ENCODE measurements at places on chromosomes 2 and 18.

- no peak for DNase-seq
Observed at GRCh38 chr2:132681766-132682165, 11.8 kb upstream of the LYPD1 start.

GRCh38 chr2:104866883-104867812 is 13.2 kb downstream of the POU3F3 start:
- DNase-seq = no peak

DNA sequence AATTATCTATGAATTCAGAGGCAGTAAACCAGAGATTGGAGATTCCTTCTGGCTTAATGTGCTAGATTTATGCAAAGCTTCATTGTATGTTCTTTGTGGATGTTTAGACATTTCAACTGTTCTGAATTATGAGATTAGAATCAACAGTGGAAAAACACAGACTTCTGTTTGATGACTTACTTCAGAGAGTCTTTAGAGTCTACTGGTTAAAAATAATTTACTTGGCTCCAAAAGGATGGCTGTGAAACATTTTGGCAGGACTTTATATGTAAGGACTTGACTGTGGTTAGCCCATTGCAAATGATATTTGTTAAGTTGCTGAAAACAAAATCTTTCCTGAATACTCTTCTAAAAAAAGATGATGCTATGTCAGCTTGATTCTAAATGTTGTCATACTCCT is 25.5 kb upstream of the LRRC30 start:
- no peak for DNase-seq

DNA sequence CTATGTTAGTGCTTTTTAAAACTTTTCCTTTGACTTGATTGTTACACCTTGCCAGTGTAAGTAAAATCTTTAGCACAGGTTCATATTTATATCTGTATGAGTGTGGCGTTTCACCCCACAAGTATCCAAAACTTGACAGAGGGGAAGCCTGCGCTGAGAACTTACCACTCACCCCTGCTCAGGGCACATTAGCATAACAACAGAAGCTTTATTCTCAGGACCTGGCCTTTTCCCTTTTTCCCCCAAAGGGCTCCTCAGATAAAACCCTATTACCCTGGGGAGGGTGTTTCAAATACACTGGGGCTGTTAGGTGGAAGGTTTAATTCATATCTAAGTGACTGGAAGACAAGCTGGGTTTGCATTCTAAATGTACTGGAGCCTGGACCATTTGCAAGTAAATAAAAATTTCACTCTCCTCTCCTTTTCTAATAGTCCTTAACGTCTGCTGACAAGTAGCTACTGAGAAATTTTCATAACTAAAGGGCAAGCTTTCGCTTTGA is 276.6 kb downstream of the RNF152 start:
- DNase-seq = no peak

- DNase-seq = no peak
Observed at GRCh38 chr2:148530350-148530749, 114.2 kb upstream of the EPC2 start.

DNA sequence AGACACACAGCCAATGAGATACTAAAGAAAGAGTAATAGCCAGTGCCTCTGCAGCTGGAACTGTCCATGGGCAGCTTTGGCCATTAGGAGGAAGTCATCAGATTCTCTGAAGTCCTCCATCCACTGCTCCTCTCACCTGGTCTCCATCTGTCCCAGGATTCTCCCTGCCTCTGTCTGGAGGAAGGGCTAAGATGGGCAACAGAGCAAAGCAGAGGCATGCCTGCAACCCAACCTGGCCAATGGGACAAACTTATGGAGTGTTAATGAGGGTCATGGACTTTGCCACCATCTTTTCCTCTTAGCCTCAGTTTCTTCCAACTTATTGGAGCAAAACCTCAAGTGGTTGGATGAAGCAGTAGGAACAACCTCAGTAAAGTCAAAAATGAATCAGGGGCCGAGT is 91.5 kb upstream of the SIX3 start:
- no peak for DNase-seq

DNA sequence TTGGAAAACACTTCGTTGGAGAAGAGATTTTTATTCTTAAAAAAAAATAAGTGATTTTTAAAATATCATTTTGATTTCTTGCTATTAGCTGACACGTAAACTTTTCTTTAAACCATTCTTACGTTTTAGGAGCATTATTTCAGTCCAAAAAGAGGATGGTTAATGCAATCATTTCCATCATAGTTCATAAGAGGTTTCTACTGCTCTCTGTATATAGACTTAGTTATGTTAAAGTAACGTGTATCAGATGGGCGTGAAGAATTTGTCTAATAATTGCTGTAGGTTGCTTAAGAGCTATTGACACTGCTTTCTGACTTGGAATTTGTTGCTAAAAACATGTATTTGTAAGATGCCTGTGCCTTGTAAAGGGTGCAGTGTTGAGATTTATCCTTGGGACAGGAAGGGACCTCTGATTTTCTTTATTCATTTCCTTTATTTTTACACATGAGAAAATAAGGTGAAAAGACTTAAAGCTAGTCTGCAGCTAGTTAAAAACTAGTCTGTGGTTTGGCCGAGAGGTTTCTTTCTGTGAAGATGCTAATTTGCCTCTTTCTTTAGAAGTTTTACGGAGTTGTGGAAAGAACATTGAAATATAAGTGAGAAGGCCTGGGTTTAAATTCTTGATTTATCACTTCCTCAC is 2.9 kb downstream of the ANKRD12 start:
- no peak for DNase-seq

- no peak for DNase-seq
Observed at GRCh38 chr2:98472132-98472650, 27.5 kb downstream of the INPP4A start.

- no peak for DNase-seq
Observed at GRCh38 chr18:23523429-23524212, 20.3 kb downstream of the RMC1 start.

- peak; percentile 6 for DNase-seq
Observed at GRCh38 chr2:62724886-62725711, 19.6 kb downstream of the EHBP1 start.

- DNase-seq = no peak
Observed at GRCh38 chr2:134193006-134193405, 60.9 kb upstream of the MGAT5 start.

DNA sequence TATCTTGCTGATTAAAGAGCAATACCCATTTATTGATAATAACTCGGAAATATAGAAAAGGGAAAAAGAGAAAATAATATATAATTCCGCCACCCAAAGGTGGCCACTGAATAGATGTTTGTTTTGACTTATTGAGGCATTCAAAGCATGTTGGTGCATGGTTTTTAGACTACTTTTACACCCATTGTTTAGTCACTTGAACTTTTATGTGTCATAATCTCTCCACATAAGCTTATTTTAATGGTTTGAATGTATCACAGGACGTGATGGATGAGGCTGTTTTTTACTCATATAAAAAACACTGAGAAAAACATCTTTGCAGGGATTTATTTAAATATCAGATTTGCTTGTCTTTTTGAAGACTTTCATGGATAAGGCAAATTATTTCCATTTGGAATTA is 120.4 kb downstream of the ACKR3 start:
- no peak for DNase-seq

DNA sequence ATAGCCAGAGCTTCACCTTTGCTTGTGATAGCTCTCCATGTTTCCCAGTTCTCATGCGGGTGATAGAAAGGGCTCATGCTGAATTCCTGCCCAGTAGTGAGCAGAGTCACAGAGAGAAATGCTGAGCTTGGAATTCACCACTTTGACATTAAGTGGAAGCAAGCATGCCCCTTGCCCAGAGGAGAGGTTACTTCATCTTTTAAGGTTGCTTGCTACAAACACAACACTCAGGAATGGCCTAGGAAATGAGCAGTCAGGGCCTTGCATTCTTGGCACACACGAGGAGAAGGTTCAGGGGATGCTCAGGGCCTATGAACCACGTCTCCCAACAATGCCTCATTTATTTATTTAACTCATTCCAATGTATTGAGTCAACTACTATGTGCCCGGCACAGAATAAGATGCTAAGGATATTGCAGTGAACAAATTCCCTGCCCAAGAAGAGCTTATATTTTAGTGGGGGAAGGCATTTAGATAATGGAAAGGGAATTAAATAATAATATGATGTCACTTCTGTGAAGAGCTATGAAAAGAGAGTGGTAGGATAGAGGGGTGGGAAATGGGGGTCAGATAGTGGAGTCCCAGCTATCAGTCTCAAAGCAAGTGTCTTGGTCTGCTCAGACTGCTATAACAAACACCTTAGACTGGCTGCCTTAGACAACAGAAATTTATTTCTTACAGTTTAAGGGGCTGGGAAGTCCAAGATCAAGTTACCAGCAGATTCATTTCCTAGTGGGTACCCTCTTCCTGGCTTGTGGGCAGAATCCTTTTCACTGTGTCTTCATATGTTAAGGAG is 42.1 kb downstream of the DDX18 start:
- DNase-seq = no peak

- DNase-seq = no peak
Observed at GRCh38 chr18:48022021-48022420, 91.6 kb upstream of the SMAD2 start.

DNA sequence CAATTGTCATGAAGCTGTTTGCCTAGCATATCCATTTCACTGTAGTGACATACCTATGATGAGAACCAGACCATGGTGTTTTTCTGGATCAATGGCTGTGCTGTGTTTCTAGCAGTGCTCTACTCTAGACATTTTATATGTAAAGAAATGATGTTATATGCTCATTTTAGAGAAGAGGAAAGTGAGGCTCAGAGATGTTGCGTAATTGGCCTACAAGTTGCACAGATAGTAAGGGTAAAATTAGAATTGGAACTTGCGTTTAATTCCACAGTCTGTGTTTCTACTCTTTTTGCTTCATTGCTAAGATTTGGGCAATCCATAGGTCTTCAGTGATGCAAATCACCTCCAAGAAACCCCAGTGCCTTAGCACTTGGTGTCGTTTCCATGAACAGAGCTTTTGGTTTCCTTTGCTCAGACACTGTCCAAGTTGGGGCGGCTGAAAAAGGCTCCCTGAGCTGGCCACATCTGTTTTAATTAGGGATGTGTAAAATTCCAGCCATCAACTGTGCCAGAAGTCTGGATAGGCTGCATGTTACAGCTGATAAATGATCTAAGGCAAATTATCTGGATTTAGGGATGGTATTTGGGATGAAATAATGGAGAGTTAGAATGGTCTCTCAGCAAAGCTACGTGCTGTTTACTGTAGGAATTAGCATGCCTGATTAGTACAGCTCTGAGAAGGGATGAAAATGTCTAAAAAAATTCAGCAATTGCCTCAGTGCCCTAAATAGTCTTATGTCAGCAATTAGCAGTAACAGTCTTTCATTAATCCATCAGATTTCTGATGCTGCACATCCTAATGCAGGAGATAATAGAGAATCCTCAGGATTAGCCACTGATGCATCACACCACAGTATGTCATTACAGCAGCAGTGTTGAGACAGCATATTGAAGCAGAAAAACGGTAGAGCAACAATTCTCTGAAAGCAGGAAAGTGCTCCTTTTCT is 65.3 kb downstream of the PTPRM start:
- no peak for DNase-seq

DNA sequence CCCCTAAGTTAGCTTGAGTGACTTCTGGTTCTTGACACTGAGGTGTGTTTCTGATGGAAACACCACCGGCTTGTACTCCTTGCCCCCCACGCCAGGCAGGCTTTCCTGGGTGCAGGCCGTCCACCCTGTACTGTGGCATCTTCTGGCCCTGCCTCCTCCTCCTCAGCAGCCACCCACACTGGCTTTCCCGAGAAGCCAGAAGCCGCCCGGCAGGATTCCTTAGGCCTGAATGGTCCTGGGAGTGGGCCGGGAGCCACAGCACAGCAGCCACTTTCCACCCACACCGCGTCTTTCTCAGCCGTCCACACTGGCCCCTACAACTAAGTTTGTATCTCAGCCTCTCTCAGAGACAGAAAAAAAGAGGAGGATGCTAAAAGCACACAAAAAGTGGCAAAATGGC is 2.1 kb upstream of the HSBP1L1 start:
- no peak for DNase-seq

DNA sequence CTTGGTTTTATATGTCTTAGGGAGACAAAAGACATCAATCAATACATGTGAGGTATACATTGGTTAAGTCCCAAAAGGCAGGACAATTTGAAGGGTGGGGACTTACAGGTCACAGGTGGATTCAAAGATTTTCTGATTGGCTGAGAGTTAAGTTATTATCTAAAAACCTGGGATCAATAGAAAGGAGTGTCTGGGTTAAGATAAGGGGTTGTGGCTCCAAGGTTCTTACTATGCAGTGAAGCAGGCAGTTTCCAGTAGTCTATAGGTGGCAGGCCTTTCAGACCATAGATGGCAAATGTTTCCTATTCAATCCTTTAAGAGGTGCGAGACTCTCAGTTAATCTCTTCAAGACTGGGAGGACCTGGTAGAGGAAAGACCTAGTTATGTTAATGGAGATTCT is 42.1 kb upstream of the NEB start:
- DNase-seq = no peak

DNA sequence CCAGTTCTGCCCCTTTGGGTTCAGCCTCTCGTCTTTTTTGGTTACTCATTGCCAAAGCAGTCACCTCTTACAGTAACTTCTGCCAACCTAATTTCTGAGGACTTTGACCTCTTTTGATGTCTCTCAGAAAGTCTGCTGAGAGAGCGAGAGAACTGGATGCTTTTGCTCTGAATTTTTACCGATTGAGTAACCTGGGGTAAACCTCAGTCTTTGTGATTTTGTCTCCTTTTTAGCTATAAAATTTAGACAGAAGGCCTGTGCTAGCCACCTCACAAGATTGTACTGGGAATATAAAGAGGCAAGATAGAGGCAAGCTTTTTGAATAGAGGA is 34.8 kb upstream of the IL1R1 start:
- no peak for DNase-seq

DNA sequence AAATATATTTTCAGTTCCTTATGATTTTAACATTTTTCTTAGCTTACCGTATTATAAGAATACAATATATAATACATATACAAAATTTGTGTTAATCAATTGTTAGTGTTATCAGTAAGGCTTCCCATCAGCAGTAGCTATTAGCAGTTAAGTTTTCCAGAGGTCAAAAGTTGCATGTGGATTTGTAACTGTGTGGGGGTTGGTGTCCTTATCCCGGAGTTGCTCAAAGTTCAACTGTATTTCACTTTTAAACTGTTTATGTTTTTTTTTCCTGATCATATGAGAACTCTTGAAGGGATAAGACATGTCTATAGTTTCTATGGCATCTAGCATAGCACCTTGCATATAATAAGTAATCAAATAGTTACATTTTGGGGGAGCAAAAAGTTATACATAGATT is 11.9 kb upstream of the MFSD6 start:
- no peak for DNase-seq

- DNase-seq = no peak
Observed at GRCh38 chr2:205408696-205409095, 273.6 kb upstream of the NRP2 start.
